Common myeloid progenitor, CD34-positive (primary cell): ENCODE measurements at places on chromosomes 1 and 21.

DNA sequence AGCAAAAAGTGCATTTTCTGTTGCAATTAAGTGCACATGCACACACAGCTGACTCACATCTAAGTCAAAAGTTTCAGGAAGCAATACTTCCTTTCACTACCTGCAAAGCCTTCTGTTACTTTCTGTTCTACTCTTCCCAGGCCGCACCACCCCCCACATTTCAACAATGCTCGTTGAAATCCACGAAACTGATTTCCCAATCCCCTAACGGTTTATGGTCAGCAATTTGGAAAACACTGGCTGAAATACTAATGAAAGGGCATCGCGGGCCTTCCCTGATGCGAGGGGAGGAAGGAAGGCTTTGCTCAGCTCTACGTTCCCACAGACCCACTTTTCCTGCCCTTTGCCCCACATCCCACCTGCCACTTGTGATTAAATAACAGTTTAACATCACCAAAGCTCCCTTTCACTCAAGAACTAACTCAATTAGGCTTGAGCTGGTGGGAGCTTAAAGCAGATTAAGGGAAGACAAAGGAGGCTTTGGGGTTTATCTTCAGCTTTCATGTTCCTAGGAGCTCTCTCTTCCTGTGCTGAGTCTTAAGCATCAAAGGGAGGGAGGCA, 243.2 kb upstream of the RAB4A start:
- peak; percentile 74 for DNase-seq

DNA sequence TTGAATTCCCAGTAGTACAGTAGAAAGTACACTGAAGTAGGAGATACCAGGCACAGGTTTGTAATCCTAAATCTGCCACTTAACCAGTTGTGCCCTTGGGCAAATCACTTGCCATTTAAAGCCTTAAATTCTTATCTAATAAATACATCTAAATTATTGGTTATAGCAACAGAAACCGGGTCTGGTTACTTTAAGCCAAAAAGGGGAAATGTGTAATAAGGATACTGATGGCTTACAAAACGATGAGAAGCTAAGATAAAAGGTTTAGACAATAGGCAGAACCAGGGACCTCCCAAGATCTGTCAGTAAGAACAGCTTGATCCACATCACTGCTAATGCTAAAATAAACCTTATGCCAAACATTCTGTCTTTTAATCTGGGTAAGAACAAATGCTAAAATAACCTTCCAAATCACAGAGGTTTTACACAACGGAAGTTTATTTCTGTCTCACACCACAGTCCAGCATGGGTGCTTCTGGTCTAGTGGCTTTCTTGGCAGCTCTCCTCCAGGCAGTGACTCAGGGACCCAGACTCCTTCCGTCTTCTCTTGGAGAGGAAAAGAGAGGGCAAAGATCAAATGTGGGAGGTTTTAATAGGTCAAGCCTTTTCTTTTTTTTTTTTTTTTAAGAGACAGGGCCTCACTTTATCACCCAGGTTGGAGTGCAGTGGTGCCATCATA, 16.5 kb upstream of the ZMYM1 start:
- peak; percentile 48 for DNase-seq

GRCh38 chr1:6272452-6272851, 11.6 kb upstream of the GPR153 start:
- DNase-seq: no peak

DNA sequence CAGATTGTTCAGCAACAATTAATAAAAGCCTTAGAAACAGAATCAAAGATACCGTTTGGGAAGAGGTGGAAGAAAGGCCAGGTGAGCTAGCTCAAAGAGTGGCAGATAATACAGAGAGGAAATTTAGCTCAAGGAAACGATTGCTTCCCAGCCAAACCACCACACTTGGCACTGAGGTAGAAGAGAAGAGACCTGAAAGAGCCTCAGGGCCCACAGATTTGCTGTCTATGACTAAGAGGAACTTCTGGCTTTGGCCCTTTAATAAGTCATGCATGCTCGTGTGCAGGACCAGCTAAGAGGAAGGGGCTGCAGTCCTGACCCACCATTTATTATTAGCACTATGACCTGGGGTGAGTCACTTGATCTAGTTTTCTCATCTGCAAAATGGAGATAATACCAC, 72.8 kb upstream of the BCL10 start:
- no peak for DNase-seq

DNA sequence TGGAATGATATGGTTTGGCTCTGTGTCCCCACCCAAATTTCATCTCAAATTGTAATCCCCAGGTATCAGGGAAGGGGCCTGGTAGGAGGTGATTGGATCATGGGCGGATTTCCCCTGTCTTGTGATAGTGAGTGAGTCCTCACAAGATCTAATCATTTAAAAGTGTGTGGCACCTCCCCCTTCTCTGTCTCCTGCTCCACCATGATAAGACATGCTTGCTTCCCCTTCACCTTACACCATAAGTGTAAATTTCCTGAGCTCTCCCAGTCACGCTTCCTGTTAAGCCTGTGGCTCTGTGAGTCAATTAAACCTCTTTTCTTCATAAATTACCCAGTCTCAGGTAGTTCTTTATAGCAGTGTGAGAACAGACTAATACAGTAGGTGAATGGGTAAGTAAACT, 109.3 kb downstream of the DMRTB1 start:
- peak; percentile 97 for DNase-seq

DNA sequence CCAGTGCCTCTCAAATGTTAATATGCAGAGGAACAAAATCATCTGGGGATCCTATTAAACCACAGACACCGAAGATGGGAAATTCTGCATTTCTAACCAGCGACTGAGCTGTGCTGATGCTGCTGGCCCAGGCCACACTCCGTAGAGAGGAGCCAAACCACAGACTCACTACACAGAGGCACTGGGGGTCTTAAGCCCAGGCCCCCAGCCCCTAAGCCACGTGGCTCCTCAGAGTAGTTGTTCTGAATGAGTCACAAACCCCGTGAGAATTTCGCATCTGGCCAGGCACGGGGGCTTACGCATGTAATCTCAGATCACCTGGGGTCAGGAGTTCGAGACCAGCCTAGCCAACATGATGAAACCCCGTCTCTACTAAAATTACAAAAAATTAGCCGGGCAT, 2.8 kb upstream of the CELA2A start:
- no peak for DNase-seq

DNA sequence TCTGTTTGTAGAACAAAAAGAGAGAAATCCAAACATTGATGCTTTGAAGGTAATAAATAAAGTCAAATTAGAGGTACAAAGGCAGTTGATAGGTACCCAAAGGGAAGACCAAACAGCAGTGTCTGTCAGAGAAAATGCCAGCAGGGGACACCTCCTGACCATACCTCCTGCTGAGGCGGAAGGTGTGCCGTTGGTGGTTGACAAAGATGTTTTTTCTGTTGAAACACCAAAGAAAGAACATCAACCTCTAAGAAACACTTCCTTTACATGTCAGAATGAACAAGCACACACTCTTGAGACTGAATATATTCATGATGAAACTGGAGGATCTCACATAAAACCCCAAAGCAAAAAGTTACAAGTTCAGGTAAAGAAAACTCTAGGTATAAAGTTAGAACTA, 128.3 kb downstream of the MACF1 start:
- DNase-seq: no peak

- no peak for DNase-seq
Measured at GRCh38 chr1:247443641-247444040, 14.3 kb downstream of the OR2B11 start.

DNA sequence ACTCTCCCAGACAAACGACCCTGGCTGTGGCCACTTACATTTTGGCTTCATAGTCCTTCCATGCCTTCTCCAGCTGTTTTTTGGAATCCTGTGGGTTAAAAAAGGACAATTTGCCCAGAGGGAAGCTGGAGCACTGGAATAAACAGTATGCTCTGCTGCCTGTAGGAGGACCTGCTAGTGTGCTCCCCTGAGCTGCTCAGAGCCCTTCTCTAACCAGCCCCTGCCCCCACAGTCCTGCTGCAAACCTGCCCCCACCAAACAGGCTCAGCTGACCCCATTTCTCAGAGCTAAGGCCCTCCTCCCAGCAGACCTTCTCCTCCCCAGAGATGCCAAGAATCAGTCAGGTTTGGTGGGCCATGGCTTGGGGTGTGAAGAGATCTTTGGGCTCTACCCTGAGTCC, 26.9 kb upstream of the TCEA3 start:
- no peak for DNase-seq

- no peak for DNase-seq
Measured at GRCh38 chr1:14138135-14138506, 438.1 kb downstream of the PRDM2 start.

DNA sequence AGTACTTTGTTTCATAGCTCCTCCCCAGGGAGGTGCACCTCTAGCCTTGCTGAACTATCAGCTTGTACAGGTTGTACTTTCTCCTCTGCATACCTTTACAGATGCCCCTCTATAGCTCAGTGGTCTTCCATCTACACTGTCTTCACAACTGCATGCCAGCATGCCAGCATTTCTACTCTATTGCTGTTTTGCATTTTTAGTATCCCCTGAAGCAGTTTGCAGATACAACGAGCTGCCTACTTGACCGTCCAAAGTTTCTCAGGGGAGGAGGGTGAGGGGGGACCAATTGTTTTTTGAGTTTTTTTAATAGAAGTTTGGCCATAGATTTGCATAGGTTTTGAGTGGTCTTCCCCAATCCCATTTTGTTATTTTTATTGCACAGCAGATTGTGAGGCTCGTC, 27.6 kb upstream of the CTH start:
- DNase-seq: no peak

DNA sequence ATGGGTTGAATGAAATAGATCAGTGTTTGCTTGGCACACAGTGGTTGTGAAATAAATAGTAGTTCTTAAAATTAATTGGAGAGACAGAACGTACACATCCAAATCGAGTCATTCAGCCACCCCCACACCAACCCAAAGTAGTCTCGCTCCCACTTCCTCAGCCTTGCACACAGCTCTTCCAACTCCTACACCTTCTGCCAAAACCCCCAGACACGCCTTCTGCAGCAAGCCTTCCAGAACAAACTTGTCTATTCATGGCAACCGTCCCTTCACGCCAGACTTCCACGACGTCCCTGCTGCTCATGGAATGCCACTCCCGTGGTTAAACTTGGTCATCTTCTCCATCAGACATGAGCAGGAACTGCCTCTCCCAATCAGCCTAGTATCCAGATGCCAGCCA, 37.5 kb upstream of the RD3 start:
- no peak for DNase-seq

- peak; percentile 14 for DNase-seq
Measured at GRCh38 chr1:109821831-109822745, 58.4 kb upstream of the EPS8L3 start.

DNA sequence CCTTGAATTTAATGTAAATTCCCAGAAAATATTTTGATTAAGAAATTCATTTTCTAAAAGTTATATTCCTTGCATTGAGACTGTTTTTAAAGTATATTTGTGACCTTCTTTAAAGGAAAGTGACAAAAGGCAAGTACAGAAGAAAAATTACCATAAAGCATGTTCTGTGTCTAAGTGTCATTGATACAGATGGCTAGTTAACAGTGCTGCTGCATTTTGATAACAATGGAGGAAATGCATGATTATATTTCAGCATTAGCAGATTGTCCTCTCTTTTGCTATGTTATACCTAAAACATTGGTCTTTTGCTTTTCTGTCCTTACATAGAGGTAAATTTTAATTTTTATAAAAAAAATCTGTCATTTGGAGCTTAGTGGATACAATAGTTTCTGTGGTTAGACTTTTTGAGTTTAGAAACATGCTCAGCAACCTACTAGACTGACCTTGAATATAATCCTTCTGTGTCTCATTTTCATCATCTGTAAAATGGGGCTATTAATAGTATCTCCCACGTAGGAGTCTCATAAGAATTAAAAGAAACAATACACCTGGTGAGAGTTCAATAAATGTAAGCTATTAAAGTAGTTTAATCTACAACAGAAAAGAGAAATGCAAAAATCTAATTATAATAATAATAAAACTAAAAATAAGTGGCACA, 51.1 kb upstream of the RGS21 start:
- peak; percentile 20 for DNase-seq

DNA sequence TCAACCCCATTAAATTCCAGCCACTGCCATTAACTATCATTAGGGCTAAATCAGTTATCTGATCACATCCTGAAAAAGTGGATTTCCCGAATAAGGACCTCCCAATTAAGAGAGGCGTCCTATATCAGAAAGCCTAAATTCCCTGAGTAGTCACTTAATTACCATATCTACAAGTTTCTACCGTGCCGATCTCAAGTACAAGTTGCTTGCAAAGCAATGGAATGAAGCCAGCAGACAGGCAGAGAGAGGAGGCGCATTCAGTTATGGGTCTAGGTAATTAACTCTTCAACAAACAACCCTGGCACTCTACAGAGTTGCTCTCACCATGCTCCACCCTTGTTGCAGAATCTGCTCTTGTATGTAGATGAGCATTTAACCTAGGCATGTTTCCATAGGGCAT, 494.6 kb upstream of the RUNX1 start:
- DNase-seq: peak; percentile 9
